ENCODE measurements at places on chromosomes 16 and 17.

GRCh38 chr17:2302778-2303203 is 794 bp downstream of the SMG6 start:
- DNase-seq = peak; percentile 95

DNA sequence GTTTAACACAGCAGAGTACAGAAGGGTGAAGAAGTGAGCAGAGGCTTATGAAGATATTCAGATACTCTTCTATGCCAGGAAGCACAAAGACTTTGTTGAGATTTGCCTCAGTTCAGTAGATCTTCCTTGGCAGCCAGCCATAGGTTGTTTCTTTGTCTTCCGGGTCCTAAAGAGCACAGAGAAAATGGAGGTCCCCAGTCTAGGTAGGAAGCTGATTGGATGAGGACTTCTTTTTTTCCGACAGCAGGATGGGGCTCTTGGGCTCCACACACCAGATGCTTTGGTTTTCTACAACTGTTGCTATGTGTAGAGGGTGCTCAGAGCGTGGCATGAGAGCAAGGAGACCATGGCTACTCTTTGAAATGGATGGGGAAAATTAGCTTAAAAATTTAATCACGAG is 8.3 kb upstream of the CDC6 start:
- DNase-seq = peak; percentile 82

- no peak for DNase-seq
Measured at GRCh38 chr16:77250400-77250799, 51.2 kb downstream of the SYCE1L start.

GRCh38 chr17:79087428-79088143 is 13.0 kb downstream of the ENGASE start:
- DNase-seq = peak; percentile 84

DNA sequence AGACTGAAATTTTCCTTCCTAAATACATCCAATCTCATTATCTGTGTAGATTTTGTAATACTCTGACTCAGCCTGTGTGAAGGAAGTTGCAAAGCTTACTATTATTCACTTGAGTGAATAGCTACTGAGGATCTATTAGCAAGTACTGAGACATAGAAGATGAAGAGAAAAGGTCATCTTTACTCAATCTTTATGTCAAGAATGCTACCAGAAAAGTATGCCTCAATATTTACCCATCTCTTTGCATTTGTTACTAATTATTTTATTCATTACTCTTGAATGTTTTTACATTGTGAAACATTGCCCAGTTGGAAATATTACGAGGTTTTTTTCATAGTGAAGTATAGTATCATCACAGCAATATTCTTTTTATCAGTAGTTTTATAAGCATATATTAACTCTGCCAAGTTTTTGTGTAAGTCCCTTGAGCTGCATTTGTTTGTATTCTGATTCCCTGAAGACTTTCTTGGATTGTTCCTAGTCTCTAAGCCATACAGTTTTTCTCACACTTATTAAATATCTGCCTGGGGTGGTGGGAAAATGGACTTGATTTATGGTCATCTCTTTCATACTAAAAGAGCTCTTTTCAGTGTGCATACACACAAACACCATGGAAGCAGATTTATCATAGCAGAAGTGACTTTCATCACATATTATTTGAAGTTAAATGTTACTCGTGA is 110.4 kb downstream of the MRTFB start:
- no peak for DNase-seq

DNA sequence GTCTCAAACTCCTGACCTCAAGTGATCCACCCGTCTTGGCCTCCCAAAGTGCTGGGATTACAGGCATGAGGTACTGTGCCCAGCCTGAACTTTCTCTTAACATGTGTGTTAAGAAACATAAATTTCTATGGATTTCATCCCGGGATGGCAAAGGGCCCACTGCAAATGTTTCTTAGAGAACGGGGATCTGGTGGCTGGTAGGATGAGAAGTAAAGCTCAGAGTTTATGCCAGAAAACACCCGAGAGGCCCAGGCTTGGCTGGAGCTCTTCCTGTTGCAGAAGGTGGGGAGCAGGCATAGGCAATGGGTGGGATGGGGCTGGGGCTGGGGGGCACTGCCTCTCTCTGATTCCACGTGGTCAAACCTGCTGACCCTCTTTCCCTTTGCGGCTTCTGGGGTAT is 5.6 kb upstream of the CARHSP1 start:
- DNase-seq = no peak

- DNase-seq = no peak
Measured at GRCh38 chr16:60642956-60643355, 1393.3 kb downstream of the CDH8 start.

- DNase-seq = peak; percentile 81
Measured at GRCh38 chr17:15171167-15172047, 93.7 kb downstream of the PMP22 start.

DNA sequence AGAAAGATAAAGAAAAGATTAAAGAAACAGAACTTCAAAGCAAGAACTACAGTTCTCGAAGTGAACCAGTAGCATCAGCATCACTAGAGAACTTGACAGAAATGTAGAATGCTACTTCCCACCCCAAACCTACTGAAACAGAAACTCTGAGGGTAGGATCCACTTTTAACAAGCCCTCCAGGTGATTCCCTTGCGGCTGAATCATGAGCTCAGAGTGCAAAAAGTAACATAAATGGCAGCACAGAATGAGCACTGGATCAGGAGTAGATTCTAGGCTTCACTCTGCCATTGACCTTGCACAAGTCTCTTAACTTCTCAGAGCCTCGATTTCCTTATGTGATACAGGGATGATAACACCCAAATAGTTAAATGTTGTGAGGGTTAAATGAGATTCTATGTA is 5.8 kb downstream of the TOM1L2 start:
- DNase-seq = no peak

DNA sequence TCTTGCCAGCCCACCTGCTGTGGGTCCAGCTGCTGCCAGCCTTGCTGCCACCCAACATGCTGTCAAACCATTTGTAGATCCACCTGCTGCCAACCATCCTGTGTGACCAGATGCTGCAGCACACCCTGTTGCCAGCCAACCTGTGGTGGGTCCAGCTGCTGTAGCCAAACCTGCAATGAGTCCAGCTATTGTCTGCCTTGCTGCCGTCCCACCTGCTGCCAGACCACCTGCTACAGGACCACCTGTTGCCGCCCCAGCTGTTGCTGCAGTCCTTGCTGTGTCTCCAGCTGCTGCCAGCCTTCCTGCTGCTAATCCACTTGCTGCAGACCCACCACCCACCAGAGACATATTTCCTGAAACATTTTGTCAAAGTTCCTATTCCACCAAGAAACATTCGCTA is 641 bp downstream of the KRTAP9-1 start:
- no peak for DNase-seq

GRCh38 chr16:80718480-80719220 is 85.7 kb downstream of the CDYL2 start:
- DNase-seq = no peak

GRCh38 chr17:11245187-11245586 is 4.2 kb downstream of the SHISA6 start:
- DNase-seq = no peak

- DNase-seq = peak; percentile 74
Measured at GRCh38 chr16:27638833-27639560, 89.1 kb downstream of the KATNIP start.

DNA sequence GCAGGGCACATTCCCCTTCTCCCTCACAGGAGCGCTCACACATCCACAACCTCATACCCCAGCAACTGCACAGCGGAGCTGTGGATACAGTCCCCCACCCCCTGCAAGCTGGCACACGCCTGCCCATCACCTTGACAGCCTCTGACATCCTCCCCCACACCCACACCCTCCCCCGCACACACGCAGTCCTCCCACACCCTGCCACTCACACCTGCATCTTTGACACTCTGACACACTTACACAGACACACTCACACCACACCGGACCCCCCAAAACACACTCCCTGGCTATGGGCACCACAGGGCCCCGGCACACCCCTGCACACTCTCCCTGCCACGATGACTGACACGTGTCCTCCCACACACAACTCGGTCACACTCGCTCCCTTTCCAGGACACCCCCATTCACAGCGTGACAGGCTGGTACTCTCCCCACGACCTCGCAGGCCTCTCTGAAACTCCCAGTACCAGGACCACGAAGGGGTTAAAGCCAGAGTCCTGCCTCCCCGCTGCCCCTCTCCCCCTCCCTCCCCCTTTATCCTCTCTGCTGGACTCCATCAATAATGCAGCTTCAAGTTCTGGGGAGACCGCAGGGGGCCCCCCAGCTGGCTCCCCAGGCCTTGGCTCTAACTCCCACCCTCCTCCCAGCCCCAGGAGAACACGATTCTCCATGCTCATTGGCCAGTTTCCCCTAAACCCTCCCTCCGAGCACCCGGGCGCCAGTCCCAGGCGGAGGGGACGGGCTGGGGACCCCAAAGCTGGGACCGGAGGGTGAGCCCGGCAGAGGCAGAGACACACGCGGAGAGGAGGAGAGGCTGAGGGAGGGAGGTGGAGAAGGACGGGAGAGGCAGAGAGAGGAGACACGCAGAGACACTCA is at the start of gene PPP1R1B:
Gene PPP1R1B, plus strand, starts transcription at position 782 of the 876 bp plus-strand sequence. CDS start 441 bp downstream, outside the sequence.
- DNase-seq = no peak

DNA sequence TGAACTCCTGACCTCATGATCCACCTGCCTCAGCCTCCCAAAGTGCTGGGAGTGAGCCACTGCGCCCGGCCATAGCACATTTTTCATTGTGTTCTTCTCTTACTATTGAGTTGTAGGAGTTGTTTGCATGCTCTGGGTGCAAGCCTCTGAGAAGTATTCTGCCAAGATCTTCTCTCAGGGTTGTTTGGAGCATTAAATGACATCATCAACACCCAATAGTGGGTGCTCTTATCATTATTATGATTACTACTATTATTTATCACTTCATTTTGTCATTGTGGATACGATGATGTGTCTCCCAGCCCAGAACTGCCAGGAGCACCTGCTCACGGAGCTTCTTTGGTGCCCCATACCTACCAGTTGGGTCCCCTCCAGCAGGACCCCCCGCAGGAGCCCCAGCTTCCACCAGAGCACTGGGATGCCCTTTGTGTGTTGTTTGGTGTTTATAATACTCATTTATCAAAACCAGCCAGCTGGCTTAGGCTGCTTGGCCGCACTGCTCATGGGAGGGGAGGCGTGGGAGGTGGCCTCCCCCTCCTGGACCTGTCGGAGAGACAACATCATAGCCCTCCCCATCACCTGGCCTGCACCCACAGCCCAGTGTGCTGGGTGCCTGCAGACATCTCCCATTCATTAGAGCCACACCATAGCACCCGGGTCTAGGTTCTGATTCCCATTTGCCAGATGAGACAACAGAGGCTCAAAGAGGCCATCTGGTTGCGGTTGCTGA is 12.9 kb upstream of the MAP2K3 start:
- no peak for DNase-seq

GRCh38 chr17:81117672-81118198 is 47.6 kb upstream of the PVALEF start:
- no peak for DNase-seq

GRCh38 chr16:74844041-74844980 is 69.7 kb upstream of the FA2H start:
- no peak for DNase-seq

DNA sequence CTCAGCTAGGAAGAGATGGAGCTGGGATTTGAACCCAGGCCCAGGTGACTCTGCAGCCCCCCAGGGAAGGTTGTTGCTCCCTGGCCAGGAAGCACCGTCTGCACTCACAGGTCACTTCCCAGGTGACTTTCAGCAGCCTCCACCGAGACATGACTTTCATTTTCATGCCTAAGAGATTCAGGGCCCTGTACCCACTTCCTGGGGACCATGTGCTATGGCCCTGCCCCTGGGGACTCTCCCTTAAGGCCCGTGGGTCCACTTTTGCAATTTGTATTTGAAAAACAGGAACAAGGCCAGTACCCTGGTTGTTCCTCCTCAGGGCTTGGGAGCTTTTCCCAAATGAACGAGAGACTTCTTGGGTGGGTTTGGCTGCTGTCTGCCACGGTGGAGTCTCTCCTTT is 191.0 kb downstream of the IRF8 start:
- DNase-seq = no peak

GRCh38 chr17:79290726-79291125 is 216.1 kb downstream of the ENGASE start:
- peak; percentile 74 for DNase-seq

DNA sequence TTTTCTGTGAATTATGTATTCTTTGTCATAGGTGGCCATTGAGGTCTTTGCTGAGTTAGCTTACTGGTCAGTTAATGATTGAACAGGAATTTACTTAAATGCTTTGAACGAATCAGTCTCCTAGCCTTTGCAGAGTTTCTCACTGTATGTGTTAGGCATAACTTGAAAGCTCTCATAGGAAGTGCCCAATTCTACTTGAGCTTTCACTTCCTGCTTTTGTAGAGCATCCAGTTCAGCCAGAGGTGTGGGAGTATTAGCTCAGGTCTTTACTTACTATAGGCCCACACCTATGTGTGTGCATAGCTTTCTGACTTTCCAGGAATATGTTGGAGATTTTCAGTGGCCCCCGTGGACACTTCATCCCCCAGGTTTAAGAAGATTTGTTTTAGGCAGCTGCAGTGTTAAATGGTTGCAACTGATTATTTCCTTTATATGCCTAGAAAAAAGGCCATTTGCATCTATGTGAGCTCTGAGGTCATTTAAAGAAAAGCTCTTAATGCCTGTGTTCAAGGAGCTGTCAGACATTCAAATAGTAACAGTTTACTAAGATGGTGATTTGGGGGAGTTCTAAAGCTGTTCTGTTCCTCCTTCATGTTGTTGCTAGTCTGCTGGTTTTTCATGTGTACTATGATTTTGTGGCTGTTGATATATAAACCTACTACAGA is 62.3 kb downstream of the PHKB start:
- DNase-seq = peak; percentile 2

DNA sequence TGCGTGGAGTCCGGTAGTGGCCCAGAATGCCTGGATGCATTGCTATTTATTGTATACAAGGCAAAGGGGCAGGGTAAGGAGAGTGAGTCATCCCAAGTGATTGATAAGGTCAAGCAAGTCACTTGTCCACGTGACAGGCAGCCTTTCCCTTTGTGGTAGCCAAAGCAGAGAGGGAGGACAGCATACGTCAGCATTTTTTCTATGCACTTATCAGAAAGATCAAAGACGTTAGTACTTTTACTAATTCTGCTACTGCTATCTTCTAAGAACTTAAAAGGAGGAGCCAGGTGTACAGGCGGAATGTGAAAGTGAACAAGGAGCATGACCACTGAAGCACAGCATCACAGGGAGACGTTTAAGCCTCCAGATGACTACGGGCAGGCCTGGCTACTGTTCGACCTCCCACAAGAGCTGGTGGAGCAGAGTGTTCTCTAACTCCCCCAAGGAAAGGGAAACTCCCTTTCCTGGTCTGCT is 47.9 kb upstream of the ARL4D start:
- no peak for DNase-seq

- DNase-seq = no peak
Measured at GRCh38 chr17:63345611-63346010, 100.5 kb downstream of the CYB561 start.

GRCh38 chr16:85653290-85653891 is 35.4 kb downstream of the GINS2 start:
- no peak for DNase-seq

DNA sequence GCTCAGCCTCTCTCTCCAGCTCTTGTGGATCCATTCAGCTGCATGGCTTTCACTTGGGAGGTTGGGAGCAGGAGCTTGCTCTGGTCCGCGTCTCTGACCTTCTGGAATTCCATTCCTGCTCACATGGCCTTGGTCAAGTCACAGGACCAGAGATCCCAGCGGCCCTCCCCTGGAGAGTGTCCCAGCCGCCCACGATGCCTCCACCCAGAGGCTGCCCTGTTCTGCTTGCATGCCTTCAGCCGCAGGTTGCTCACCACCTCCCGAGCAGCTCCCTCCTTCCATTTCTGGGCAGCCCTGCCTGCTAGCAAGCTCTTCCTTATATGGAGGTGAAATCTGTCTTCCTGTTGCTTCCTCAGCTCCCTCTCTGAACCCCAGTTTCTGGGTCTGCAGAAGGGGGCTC is 32.6 kb downstream of the RAI1 start:
- DNase-seq = no peak

Data from NCI-H82 (cell line).